ENCODE measurements at places on chromosomes 12 and 14.

GRCh38 chr12:75764091-75764841, 252.9 kb upstream of the KRR1 start:
- DNase-seq: no peak

- no peak for DNase-seq
Observed at GRCh38 chr14:22974530-22975313, 7.6 kb downstream of the AJUBA start.

- DNase-seq: no peak
Observed at GRCh38 chr14:92411941-92412340, 89.0 kb downstream of the SLC24A4 start.

DNA sequence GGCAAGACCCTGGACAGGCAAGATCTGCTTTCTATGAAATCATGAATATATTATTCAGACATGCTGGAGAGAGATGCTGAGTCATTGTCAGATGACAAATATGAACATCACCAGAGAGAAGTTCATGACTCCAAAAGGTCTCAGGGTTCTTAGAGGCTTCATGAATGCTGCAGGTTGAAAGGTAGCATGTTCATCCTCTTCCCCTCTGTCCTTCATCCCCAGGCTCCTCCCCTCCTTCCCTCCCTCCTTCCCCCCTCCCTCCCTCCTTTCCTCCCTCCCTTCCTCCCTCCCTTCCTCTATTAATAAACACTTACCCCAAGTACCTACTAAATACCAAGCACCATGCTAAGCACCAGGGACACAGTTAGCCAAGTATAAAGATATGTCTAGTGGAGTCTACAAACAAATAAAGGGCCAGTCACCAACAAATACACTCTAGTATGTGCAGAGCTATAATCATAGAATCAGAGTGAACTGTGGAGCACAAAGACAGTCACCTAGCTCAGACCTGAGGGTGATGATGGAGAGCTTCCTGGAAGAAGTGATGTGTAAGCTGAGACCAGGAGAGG, 46.2 kb downstream of the RPH3A start:
- no peak for DNase-seq

- no peak for DNase-seq
Observed at GRCh38 chr12:14795028-14795448, 8.2 kb downstream of the WBP11 start.

GRCh38 chr14:65072937-65073336, 29.4 kb downstream of the MAX start:
- DNase-seq: no peak

DNA sequence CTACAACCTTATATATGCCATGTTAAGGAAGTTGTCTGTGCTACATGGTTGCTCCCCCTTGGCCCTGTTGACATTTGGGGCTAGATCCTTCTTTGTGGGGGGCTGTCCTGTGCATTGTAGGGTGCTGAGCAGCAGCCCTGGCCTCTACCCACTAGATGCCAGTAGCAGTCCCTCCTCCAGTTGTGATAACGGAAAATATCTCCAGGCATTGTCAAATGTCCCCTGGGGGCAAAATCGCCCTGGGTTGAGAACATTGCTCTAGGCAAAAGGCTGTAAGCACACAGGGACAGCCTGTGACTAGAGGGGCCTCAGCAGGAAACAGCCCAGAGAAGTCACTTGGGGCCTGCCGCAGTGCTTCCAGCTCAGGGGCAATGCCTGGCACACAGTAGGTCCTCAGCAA, 1100.3 kb downstream of the BCL11B start:
- DNase-seq: no peak

DNA sequence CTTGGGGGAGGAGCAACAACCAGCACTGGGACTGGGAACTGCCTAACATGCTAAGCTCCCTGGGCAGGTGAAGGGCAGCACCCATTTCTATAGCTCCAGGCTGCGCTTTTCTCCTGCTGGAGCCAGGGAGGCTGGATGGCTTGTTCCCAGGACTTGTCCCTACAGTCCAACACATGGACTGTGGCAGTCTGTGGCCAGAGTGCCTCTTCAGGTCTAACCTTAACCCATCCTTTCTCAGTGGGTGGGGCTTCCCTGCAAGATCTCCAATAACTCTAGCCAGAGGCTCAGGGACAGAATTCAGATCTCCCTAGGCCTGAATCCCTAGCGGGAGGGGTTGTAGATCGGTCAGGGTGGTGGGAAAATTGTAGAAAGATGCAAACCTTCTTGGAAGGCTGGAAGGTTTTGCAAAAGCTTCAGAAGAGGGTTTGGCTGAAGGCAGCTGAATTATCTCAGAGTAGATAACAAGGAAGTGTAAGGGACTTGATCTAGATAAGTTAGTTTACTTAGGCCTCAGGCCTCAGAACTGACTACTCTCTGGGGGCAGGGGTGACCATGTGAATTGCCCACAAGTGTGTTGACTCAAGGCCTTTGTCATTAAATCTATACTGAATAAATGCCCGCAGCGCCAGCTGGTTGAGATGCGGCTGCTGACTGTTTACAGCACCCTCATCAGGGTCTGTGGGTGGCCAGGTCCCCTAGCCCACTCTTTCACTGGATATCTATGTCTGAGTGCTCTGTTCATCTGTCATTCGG, 60.7 kb downstream of the SSPN start:
- no peak for DNase-seq

- no peak for DNase-seq
Observed at GRCh38 chr14:76833011-76833410, 6.8 kb downstream of the LRRC74A start.

- no peak for DNase-seq
Observed at GRCh38 chr12:7114008-7114407, 5.0 kb upstream of the C1RL start.

DNA sequence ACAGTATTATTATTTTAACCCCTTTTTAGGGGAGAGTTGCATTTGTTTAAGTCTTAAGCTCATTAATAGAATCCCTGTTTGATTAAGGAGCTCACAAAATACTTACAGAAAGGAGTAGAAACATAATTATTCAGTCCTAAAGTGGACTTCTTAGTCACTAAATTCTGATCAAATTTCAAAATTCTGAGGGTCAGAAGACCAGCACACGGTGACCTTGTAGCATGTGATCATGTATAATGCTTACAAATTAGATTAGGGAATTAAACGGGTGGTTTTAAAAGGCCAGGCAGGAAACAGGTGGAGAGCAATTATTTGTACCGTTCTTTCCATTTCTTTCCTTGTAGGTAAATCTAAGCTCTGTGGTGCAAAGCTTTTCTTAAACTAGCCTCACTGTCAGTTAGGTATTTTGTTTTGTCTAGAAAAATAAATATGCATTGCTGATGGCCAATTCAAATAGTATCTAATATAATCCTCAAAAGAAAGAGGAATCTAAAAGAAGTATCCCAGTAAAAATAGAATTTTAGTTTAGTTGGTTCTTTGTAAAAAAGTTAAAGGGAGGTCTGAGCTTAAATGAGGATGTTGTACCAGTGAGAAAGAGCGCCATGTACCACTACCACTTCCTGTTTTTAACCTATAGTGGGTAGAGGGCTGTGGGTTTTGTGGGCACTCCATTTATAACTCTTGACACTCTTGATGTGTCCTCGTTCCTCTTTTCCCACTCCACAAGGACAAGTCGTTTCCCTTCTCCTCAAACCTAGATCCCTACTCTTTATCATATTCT, 51.1 kb downstream of the SLC38A1 start:
- peak; percentile 64 for DNase-seq

DNA sequence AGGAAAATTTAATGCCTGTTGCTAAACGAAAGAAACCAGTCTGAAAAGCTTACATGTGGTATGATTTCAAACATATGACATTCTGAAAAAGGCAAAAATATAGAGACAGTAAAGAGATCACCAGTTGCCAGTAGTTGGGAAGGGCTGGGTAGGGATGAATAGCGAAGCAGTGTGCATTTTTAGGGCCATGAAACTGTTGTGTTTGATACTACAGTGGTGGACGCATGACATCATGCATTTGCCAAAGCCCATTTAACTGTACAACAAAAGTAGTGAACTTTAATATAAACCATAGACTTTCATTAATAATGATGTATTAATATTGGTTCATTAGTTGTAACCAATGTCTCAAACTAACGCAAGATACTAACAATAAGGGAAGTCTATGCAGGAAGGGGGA, 14.7 kb upstream of the EPYC start:
- no peak for DNase-seq

GRCh38 chr12:104596898-104597843, 140.4 kb downstream of the CHST11 start:
- DNase-seq: no peak

- no peak for DNase-seq
Observed at GRCh38 chr12:67069451-67070306, 199.5 kb upstream of the CAND1 start.

DNA sequence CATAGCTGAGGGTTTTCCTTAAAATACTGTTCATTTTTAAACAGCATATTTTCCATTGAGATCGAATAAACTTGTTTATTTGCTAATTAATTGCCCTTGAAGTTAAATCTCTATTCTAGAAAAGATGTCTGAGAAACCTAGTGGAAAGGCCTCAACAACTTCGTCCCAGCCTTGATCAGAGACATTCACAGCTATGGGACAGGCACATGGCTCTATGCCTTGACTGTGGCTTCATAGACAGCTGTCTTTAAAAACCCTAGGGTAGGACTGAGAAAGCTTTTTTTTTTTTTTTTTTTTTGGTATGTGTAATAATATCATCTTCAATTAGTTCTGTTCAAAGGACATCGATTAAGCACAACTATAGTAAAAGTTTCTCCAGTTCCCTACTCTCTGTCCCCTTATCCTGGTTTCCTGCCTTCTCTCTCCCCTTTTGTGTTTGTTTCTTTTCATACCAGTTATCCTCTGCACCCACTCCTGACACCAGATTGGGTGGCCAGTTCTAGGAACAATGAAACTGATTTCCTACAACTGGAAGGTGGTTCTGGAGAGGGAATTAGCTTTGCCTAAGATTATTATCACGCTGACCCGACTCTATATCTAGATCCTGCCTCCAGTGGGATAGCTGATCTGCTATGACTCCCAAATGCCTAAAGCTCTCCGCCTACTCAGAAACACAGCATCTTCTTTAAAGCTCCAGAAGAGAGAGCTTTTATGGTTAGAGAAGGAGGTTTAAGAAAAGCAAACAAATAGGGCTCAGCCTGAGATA, 20.3 kb downstream of the SOCS2 start:
- no peak for DNase-seq

- DNase-seq: no peak
Observed at GRCh38 chr14:77212943-77213678, 31.5 kb downstream of the TMEM63C start.

DNA sequence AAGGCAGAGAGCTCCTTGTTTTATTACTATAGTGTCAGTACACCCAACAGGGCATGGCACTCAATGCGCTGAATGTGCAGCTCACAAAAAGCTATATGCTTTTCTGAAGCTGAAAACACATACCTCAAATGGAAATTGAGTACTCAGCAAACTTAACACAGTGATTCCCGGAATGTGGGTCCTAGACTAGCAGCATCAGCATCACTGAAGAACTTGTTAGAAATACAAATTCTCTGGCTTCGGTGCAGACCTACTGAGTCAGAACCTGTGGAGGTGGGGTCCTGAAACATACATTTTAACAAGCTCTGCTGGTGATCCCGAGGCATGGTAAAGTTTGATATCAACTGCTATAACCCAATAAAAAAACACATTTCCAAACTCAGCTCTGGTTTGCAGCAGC, 14.9 kb downstream of the RERG start:
- no peak for DNase-seq

DNA sequence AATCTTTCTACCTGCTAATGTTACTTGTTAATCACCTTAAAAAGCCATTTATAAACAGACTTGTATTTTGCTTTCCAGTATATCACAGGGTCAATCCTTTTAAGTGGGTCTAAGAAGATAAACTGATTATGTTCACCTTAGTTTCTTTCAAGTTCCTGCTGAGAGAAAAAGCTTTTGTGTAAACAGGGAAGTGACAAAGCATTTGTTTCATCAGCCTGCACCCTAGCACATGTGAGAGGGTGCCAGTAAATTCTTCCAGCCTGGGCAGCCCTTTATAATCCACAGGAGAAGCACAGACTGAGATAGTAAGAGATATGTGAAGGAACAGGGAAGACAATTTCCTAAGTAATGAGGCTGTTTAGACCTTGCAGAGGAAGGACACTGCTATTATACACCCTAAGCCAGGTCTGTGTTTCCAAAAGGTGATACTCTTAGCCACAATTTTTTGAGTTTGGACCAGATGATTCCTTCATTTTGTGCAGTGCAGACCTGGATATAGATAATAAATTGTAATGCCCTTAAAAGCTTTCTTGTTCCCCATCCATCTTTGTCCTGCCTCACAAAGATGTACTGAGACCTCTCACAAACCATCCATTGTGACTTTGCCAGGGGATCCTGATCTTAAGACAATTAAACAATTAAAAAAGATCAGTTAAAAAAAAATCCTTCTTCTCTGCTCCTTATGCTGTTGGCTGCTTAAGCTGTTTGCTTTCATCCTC, 150.7 kb downstream of the KTN1 start:
- DNase-seq: no peak

DNA sequence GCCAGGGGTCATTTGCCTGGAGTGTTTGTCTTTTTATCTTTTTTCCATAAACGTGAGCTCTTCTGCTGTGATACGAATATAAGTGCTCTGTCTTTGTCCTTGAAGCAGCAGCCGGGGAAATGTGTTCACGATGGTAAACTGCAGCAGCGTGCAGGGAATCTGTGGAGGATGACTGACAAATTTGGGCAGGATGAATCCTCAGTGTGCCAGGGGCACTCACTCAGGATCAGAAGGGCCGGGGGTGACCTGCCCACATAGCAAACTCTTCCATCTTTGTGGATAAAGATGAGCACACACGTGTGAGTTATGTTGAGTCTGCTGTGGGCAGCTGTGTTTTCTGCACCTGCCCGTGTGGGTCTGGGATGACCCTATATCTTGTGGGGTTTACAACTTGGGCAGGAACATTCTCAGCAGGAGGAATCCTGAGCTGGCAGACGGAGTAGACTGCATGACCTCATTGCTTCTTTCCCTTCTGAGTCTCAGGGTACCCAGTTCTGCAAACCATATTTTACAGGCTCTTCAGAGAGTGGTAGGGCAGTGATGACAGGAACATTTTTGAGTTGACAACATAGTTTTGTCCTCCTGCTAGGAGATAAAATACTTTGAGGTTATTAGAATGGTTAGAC, 711 bp downstream of the ANO4 start:
- no peak for DNase-seq

GRCh38 chr12:90449611-90450010, 505.4 kb downstream of the CCER1 start:
- no peak for DNase-seq

GRCh38 chr14:81162941-81163340, 57.8 kb downstream of the GTF2A1 start:
- DNase-seq: no peak

- DNase-seq: no peak
Observed at GRCh38 chr12:46450279-46450748, 77.7 kb upstream of the SLC38A2 start.

DNA sequence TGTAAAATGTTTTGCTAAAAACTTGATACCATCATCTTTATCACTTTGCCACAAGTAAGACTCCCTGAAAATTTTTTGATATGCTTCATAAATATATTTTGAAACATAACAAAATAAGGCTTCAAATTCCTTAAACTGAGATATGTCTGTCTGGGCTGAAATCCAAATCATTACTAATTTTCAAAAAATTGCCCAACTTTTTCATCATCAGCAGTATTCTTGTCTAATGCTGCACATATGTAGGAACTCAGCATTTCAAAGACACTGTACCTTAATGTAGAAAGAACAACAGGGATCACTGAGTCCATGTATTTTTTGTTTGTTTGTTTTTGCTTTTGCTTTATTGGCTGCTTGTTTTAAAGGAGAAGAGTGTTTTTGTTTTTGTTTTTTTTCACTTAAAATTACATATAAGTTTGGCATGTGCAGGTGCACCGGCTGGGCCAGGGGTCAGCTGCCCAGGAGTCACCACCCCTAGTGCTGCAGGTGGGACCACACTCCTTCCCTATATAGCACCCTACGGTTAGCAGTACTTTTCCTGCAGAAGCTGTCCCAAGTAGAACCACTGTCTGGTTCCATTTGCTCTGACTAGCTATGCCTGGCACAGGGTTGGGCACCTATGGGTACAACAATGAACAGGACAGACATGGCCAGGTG, 231.2 kb downstream of the PIK3C2G start:
- DNase-seq: no peak
